Fibroblast of the aortic adventitia (primary cell): ENCODE measurements at places on chromosomes 13 and 19. TPM values are rescaled to one million over a fixed set of nuclear protein-coding genes. Genes with fewer than 3 reads are reported as not detected.

DNA sequence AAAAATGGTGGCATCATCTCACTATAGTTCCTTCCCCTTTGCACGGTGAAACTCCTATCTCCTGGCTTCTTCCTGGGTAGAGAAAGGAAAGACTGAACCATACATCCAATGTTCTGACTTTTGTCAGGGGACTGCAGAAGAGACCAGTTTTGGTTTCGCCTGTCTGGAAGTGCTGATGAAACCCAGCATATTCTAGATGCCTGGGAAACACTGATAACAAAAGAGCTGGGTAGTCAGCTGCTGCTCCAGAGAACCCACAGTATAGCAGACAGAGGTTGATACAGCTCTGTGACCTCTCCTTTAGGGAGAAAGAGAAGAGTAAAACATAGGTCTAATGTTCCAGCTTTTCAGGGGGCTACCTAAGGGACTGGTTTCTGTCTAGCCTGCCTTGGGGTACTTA, 695.3 kb downstream of the DIAPH3 start:
- no peak for DNase-seq

Gene CDX2
- total RNA-seq, result not detected in 2 replicates

- DNase-seq, result no peak
Observed at GRCh38 chr19:45020071-45020470, 18.8 kb upstream of the CLASRP start.

- no peak for DNase-seq
Observed at GRCh38 chr13:51360489-51360888, 21.0 kb downstream of the SERPINE3 start.

- no peak for DNase-seq
Observed at GRCh38 chr13:113849981-113850721, 13.7 kb downstream of the GAS6 start.

Gene KPNA3
- 20.3 and 46.6 TPM in 2 replicates for total RNA-seq

GRCh38 chr13:110330491-110331011, 23.5 kb downstream of the COL4A2 start:
- no peak for DNase-seq

DNA sequence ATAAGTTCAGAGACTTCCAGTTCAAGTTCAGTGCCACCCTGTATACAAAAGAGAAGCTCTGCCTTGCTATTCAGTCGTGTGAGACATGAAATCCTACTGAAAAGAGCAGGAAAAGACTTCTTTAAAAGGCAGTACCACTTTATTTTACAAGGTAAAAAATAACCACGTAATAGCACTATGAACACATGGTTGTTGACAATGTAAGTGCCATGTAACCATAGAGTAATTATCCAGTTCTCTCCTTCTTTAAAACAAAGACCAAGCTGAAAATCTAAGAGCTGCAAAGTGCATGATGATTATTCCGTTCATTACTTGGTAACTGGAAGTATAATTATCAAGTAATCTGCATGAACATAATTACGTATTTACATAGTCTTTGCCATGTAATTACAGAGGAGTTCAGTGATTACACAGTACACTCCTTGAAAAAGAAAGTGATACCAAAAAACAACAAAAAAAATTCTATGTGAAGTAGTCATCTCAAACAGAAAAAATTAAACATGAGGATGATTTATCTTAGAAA, 288.7 kb downstream of the EFNB2 start:
- DNase-seq, result no peak

Gene PSG3
- not detected in 2 replicates for total RNA-seq

DNA sequence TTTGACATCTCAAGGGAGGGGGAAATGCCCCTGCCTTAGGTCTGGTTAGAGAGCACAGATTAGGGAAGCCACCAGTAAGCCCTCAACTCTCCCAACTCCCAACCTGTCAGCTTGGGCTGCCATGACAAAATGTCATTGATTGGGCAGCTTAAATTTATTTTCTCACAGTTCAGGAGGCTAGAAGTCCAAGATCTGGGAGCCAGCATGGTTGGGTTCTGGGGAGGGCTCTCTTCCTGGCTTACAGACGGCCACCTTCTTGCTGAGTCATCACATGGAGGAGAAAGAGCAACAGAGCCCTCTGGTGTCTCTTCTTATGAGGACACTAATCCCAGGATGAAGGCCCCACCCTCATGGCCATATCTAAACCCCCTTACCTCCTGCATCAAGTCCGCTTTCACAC, 24.2 kb downstream of the C19orf12 start:
- DNase-seq, result peak; percentile 54

Gene RINL
- total RNA-seq, result 0.81 and 1.3 TPM in 2 replicates

Gene DAND5
- total RNA-seq, result 0.18 TPM in 1 of 2 replicates, not detected in the other

- DNase-seq, result peak; percentile 40
Observed at GRCh38 chr13:99432609-99433542, 68.4 kb upstream of the TM9SF2 start.

- DNase-seq, result no peak
Observed at GRCh38 chr19:44019498-44019897, 5.7 kb upstream of the ZNF222 start.

DNA sequence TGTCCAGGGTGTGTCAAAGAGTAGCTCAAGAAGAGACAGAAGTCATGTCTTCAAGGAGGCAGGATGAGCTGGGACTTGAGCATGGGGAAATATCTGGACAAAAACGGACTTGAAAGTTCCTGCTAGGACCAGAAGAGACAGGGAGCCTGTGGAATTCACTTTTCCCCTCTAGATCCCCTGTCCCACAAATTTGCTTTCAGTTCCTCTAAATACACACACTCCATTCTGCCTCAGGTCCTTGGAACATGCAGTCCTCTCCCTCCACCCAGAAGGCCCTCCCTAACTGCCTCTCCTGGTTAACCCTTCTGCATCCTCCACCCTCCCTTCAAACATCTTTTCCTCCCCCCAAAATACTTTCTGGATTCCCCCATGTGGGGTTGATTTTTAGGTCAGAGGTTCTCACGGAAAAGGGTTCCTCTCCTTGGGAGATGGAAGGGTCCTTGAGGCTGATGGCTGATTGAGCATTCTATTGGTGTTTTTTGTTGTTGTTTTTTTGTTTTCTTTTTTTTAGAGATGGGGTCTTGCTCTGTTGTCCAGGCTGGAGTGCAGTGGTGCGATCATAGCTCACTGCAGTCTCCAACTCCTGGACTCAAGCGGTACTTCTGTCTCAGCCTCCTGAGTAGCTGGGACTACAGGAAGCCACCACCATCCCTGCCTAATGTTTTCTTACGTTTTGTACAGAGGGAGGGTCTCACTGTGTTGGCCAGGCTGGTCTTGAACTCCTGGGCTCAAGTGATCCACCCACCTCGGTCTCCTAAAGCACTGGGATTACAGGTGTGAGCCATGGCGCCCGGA, 6.9 kb upstream of the RETN start:
- DNase-seq, result no peak

GRCh38 chr19:24002256-24002945, 84.6 kb upstream of the ZNF254 start:
- no peak for DNase-seq

DNA sequence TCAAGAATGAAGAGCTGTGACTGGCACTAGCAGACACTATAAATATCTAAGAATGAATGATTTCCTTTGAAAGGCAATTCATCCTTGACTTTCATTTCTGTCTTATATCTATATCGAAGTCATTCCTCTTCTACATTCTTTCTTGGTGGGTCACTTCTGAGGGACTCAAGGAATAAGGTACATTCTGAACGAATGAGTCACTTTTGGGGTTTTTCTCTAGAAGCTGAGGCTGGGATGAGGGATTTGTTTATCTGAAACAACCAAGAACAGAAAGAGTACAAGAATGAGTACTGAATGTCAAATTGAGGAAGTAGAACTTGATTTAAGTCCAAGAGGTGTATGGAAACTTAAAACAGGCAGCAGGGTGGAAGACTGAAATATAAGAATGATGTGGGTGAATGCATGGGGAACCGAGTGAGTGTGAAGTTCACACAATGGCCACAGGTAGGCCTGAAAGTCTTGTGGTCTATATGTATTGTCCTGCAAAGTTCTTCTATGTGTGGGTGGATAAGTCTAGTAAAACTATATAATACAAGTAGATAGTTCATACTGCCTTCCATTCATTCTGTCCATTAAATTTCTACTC, 343.9 kb downstream of the OXGR1 start:
- DNase-seq, result peak; percentile 72

DNA sequence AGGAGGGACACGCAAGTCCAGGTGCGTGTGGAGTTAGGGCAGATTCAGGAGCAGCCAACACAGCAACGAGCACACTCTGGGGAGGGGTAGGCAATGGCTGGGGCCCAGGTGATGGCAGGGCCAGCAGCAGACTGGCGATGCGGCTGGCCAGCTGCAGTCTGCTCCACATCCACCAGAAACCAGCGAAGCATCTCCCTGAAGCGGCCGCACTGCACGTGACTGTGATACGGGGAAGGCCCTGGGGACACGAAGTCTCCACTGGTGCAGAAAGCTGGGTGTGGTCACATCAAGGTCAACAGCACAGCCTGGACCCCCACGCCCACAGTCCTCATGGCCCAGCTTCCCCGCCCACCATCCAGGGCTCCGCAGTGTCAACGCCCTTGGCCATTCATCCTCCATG, 21.3 kb upstream of the EPHX3 start:
- no peak for DNase-seq

Gene RXFP2
- total RNA-seq, result not detected in 2 replicates

Gene CEACAM8
- total RNA-seq, result not detected in 2 replicates

Gene PSG7
- total RNA-seq, result 0.27 TPM in 1 of 2 replicates, not detected in the other

DNA sequence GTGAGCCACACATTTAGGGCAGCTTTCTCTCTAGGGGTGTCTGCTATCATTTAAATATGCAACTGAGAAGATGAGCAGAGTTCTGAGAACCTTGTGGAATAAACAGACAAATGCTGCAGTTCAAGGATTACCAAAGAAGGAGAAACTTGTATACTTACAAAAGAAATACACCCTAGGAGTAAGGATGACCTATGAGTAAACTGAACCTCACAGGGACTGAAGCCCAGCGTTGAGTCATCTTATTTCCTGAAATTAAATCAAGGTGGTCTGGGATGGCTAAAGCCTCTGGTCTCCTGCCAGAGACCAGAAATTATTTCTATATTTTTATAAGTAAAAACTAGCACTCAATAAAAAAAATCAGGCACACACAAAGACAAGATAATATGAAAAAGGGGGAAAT, 40.1 kb downstream of the FAM216B start:
- DNase-seq, result peak; percentile 83

Gene ZNF417
- total RNA-seq, result 15.8 and 16.1 TPM in 2 replicates

- DNase-seq, result peak; percentile 0
Observed at GRCh38 chr13:87999240-87999700, 328.1 kb downstream of the SLITRK5 start.

Gene RNASEH2B
- total RNA-seq, result 40.2 and 43.1 TPM in 2 replicates

- no peak for DNase-seq
Observed at GRCh38 chr19:46720503-46721239, 3.8 kb upstream of the PRKD2 start.

- no peak for DNase-seq
Observed at GRCh38 chr13:52599848-52600603, 42.2 kb upstream of the HNRNPA1L2 start.

Gene ERVK3-1
- total RNA-seq, result 33.2 and 41.1 TPM in 2 replicates

Gene RDH8
- total RNA-seq, result not detected in 2 replicates

DNA sequence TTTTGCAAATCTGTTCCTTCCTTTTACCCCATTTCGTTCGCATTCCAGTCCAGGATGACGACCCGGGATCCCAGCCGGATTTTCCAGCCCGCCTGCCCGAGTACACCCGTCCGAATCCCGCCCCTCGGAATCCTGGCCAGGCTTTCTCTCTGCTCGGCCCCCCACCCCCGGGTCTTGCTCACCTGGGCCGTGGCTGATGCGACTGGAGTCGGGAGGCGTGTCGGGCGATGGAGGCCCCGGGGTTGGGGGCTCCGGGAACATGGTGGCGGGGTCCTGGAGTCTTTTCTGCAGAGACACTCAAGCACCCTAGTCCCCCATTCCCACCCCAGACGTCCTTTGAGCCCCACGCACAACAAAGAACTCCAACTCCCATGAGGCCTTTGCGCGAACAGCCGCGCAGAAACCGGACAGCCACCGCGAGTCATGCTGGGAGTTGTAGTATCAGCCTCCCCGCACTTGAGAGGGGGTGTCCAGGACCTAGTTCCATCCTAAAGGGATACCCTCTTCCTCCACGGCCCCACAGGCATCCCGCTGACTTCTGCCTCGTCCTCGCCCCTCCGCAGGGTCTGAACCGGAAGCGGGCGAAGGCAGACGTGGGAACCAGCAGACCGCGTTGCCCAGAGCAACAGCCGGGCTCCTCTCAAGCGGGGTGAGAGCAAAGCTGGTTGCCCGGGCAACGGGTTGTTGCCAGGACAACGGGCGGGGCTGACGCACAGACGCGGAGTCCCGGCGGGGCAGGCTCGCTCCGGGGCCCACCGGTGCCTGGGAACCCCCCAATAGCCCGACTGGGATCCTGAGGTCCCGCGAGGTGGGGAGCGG, 1.1 kb downstream of the SYT5 start:
- peak; percentile 72 for DNase-seq

DNA sequence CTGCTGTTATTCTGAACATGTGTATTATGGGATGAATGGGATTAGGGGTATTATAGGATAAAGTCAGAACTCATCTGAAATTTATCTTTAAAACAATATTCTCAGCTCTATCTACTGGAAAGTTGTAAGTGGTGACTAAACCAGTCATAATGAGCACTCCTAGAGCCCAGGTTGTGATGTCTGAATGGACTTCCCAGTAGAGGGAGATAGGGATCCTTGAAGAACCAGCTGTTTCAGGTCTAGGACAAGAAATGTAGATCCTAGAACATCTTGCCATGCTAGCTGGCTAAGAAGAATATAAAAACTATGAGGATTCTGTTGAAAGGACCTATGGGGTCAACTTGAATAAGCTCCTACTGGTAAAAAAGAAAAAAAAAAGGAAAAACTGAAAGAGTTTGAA, 310.8 kb downstream of the SLC7A1 start:
- DNase-seq, result no peak

Gene ZNF675
- total RNA-seq, result 7.3 and 8.1 TPM in 2 replicates

GRCh38 chr19:6210091-6210490, 69.7 kb downstream of the MLLT1 start:
- no peak for DNase-seq

Gene MBD3
- total RNA-seq, result 66.3 and 77.3 TPM in 2 replicates

GRCh38 chr19:8254286-8255001, 45.3 kb downstream of the CERS4 start:
- DNase-seq, result no peak
